Anterior cingulate cortex (tissue), 58 donors: ENCODE measurements at places on chromosomes 12 and 14.
A peak's percentile ranks its signal among the peaks of the same experiment; 100 is the strongest.

DNA sequence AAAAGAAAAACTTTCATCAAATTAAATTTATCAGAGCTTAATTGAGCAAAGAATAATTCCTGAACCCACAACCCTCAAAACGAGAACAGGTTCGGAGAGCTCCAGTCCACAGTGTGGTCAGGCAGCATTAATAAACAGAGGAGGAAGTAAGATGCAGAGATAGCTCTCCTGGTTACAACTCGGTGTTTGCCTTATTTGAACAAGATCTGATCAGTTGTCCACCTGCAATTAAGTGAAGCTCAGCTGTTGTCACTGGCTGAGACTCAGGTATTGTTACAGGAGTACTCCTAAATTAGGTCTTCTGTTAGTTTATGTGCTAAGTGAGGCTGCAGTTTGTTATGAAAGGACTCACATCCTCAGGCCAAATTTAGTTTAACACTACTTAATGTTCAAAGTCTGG lies 451.4 kb upstream of the PDE3A start:
- no peak for DNase-seq

- no peak for DNase-seq
Observed at GRCh38 chr14:105294142-105294597, 6.6 kb downstream of the BRF1 start.

GRCh38 chr12:1644534-1645438 lies 15.8 kb downstream of the WNT5B start:
- DNase-seq, result peak; percentile 86

DNA sequence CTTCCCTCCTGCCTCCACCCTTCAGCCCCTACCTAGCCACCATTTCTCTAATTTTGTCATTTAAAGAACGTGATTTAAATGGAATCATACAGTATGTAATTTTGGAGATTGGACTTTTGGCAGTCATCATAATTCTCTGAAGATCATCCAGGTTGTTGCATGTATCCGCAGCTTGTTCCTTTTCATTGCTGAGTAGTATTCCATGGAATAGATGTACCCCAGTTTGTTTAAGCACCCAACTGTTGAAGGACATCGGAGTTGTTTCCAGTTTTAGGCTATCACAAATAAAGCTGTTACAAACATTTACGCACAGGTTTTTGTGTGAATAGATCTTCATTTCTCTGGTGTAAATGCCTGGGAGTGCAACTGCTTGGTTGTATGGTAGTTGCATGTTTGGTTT lies 61.1 kb upstream of the PWP1 start:
- no peak for DNase-seq

DNA sequence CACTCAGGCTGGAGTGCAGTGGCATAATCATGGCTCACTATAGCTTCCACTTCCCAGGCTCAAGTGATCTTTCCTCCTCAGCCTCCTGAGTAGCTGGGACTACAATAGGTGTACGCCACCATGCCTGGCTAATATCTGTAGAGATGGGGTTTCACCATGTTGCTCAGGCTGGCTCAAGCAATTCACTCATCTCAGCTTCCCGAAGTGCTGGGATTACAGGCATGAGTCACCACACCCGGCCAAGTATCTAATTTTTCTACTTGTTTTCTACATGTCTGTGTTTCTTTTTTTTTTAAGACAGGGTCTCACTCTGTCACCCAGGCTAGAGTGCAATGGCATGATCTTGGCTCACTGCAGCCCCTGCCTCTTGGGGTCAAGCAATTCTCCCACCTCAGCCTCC lies 119.7 kb upstream of the MED13L start:
- DNase-seq, result no peak

GRCh38 chr12:18551701-18552100 lies 186.1 kb downstream of the PLCZ1 start:
- no peak for DNase-seq

DNA sequence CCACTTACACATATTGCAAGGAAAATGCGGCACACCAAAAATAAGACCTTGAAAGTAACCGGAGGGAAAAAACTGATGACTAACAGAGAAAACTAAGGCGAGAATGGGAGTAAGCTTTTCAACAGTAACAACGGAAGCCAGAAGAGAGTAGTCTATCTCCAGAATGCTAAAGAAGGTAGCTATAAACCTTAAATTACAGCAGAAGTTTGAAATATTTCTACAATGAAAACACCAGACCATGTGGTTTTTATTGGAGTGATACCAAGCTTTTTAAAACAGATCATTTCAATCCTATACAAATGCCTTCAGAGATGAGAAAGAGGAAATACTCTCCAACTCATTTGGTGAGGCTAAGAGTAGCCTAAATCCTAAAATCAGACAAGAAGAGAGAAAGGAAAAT lies 209.5 kb downstream of the ANO6 start:
- DNase-seq, result no peak

DNA sequence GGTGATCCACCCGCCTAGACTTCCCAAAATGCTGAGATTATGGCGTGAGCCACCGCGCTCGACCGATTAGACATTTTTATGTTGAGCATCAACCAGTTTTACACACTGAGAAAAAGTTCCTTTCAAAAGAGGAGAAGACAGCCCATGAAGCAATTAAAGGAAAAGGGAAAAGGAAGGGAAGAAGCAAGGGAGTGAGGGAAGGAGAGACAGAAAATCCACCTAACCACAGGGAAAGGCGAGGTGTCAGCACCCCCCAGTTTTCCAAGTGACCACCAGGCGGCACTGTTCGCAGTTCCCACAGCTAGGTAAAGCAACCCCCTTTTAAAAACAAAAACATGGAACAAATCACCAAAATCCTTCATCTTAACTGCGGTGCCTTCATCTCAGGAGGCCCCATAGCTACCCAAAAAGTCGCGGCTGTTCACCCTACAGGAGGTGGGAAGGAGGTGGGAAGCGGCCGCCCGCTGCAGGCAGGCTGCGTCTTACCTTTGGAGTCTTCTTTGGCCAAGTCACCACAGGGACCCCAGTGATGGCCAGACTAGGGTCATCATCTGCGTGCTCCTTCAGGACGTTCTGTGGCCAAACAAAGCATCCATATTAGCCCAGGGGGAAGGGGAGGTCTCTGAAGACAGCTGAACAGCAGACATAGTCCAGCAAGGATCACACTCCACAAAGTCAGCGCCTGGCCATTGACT lies 86.6 kb downstream of the KDM2B start:
- no peak for DNase-seq

- DNase-seq, result no peak
Observed at GRCh38 chr12:24814379-24815113, 134.4 kb downstream of the BCAT1 start.

- DNase-seq, result no peak
Observed at GRCh38 chr14:48582938-48583337, 907.5 kb upstream of the MDGA2 start.

- no peak for DNase-seq
Observed at GRCh38 chr14:24735984-24736630, 102.1 kb upstream of the GZMB start.

DNA sequence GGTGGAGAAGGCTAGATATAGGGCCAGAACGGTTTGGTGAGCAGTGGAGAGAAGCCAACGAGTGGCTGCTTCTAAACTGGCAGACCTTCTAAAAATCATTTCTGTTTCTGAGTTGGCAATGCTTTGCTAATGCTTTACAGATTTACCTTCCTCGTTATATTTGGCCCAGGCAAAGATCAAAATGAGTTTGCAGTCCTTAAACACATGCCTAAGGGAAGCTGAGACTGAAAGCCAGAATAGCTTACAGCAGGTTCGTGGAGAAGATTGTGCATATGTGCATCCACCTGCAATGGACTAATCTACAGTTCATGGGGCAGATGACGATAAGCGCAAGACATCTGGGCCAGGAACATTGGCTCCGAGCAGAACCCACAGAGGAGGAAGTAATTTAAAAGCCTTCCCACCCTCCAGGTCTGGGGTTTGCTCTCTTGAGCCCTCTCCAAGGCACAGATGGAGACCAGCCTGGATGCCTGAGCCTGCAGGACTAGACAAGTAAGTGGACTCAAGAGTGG lies 99.4 kb downstream of the NINJ2 start:
- no peak for DNase-seq

DNA sequence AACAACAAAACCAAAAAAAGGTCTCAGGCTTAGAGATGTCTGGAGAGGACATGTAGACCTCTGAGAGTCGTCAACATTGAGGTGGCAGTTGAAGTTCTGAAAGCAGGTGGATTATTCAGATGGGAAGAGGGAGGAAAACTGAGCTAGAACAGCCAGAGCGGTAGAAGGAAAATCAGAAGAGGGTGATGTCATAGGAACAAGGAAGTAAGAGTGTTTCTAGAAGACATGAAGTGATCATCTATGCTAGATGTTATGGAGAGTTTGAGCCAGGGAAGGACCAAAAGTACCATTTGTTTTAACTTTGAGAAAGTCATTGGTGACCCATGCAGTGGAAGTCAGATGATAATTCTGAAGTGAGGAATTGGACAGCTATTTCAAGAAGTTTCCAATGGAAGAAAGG lies 316.2 kb upstream of the RGS6 start:
- no peak for DNase-seq

GRCh38 chr14:101873076-101873825 lies 91.1 kb upstream of the DYNC1H1 start:
- no peak for DNase-seq

GRCh38 chr14:68039593-68039992 lies 220.0 kb downstream of the RAD51B start:
- no peak for DNase-seq
